Frontal cortex (tissue), 4 donors: ENCODE measurements at places on chromosomes 4 and X.

DNA sequence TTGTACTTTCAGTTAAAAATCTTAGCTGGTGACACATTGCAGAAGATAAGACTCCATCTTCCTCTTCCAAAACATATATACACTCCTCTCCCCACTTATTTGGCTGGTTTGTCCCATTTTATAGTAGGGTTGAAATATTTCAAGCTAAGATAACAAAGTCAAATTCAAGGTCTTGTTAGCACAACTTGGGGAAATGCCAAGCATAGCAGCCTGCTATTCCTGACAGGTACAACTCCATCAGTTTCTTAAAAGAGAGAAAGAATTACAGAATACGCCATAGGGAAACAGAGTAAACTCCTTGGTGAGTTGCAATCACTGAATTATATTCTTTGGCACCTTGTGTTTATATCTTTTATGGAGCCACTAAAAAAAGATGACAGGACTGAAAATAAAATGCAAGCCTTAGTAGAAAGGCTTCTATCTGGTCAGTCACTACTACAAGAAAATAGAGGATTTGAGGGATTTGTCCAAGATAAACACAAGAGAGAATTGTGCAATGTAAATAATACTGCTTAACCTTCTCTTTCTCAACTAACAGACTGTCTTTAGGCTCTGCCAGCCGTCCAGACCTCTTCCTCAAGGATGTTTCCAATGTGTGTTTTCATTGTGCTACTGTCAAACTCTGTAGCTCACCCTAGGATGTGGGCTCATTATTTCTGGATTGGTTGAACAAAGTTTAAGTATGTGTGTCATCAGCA is 170.3 kb downstream of the VEGFC start:
- DNase-seq: no peak

GRCh38 chr4:128974136-128974581 is 119.2 kb downstream of the SCLT1 start:
- no peak for DNase-seq

GRCh38 chr4:140326395-140326993 is 47.0 kb upstream of the SCOC start:
- no peak for DNase-seq

DNA sequence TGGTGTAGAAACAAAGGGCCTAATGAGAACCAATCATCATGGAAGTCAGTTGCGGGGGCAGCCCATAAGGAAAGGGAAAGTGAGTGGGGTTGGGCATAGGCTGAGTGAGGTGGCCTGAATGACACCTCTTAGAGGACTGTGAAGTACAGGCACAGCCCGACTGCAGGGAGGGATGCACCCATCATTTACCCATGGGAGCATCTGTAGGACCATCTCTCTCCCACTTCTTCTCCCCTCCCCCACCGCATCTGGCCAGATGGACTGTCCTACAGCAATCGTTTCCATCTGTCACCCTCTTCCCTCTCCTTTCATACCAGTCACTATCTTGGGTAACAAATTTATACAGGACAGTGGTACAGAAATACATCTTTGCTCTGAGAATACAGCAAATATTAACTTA is 4.2 kb downstream of the STBD1 start:
- DNase-seq: no peak

GRCh38 chrX:129984111-129984958 is 1.9 kb downstream of the BCORL1 start:
- peak; percentile 20 for DNase-seq

DNA sequence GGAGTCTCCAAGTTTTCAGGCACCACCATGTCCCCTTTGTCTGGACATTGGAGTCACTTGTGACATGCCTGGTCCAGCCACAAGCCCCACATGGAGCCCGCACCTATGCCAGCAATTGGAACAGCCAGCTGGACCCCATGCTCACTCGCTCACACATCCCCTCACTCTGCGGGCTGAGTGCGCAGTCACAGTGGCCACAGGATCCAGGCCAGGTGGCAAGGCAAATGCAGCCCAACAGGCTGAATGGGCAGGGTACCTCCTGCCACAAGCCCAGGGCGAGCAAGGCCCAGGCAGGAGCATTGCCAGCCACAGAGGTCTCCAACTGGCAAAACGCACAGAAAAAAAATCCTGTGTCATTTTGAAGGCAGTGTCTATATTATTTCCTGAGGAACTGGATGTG is 82.0 kb downstream of the ANXA10 start:
- DNase-seq: no peak

DNA sequence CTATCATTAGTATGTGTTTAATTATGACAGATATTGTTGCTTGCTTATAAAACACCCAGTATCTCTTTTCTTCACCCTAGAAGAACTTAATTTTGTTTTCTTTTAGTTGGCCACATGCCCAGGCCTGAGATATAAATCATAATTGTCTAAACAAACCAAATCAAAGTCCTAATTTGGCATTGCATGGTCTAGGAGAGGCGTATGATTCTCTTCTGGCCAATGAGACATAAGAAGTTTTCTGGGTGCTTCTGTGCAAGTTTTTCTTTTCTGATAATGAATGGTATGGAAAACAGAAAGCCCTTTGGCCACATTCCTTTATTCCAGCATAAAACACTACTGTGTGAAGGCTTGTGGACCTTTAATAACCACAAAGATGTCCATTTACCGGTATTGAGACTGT is 192.9 kb upstream of the CTSO start:
- DNase-seq: no peak

DNA sequence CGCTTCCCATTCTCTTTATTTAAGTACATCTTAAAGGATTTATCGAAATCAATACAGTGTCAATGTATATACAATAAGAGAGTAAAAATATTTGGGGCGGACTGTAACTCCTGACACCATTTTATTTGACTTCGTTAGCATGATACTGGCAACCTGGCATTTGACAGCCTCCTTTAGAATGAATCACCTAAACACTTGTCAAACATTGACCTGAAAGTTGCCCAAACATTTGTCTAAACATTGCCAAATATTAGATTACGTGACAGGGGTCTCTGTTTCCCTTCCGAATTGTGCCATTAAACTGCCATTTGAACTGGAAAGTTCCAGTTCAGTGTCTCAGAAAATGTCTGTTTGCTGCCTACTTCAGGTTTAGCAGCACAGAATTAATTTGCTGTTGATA is 20.8 kb upstream of the FAM9A start:
- DNase-seq: no peak

- DNase-seq: peak; percentile 6
Measured at GRCh38 chr4:85826060-85826678, 351.2 kb downstream of the ARHGAP24 start.

DNA sequence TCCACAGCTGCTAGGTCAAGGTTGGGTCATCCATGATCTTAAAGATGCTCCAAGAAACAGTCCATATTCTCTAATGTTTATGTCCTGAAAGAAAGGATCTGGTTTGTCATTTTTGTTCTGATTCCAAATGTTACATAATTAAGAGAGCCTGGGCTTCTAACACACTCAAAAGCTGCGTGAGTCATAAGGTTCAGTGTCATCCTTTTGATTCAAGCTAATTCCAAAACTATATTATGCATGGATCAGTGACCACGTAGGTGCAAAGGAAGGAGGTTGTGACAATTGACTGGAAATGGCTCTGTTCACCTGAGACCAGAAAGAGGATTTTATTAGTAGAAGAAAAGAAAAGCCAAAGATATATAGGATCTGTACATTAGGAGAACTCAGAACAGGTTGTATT is 268.7 kb upstream of the GK2 start:
- no peak for DNase-seq

DNA sequence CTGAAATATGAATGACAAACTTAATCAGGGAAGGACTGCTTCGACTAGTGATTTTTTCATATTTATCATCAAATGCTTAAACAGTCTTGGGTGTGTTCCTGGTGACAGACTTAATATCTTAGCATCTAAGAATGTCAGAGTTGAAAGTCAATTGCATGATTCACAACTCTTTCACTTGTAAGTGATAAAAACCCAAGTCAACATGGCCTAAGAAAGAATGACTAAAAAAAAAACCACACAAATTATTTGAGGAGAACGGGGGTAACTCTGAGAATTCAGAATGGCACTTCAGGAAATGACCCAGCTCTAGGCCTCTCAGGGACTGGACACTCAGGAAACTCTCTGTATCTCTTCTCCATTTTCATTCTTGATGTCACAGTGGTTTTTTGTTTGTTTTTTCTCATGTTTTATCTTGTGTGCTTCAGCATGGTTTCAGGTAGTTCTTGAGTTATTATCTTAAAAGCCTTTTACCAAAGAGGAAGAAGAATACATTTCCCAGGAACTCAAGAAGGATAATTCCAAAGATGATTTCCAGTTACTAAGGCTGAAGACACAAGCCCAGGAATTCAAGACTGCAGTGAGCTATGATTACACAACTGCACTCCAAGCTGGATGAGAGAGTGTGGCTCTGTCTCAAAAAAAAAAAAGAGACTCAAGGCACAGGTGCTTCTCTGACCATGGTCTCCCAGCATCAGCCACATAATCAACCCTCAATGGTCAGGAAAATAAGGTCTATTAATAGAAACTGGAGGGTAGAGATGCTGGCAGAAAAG is 1697.8 kb upstream of the IGFBP7 start:
- no peak for DNase-seq

GRCh38 chr4:70680934-70681333 is 7.4 kb upstream of the UTP3 start:
- DNase-seq: no peak

- no peak for DNase-seq
Measured at GRCh38 chr4:88819818-88820697, 122.4 kb upstream of the NAP1L5 start.

DNA sequence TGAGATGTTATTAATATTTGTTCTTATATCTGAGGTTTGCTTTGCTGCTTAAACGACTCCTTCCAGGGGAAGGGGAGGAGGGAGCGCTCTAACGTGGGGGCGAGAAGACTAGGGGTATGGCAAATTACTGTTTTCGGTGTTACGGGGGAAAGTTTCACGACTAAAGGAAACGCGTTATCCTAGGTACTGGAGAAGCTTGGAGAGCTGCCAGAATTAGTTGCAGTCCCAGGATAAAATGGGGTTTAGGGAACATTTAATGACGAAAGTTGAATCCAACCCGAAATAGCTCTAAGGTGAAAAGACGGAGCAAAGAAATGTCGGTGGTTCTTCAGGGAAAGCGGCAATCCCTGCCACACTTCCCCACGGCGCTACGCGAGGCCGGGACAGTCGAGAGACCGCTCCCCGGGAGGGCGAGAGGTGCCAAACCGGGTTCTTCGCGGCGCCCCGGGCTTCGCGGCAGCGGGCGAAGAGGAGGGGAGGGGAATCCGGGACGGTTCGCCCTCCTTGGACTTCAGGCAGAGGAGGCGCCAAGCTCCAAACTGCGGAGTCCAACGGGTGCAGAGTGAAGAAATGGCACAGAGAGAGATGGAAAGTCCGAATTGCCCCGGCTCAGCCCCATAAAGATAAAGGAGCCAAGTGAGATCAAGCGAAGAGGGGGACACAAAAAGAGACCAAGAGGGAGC is 724 bp downstream of the THOC2 start:
- no peak for DNase-seq

DNA sequence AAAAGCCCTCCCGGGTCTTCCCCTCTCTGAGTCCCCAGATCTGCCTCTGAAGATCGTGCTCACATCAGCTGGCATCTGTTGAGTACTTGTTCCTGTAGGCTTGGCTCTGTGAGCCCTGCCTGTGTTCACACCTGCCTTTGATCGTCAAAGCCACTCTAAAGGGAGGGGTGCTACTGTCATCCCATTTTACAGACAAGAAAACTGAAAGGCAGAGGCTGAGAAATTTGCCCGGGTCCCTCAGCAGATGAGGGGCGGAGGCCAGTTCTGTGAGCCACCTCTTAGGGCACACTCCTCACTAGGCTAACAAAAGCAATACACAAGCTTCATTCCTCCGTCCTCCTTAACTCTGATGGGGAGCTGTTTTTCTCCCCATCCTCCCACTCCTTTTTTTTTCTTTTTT is 655 bp downstream of the CYTL1 start:
- DNase-seq: no peak

DNA sequence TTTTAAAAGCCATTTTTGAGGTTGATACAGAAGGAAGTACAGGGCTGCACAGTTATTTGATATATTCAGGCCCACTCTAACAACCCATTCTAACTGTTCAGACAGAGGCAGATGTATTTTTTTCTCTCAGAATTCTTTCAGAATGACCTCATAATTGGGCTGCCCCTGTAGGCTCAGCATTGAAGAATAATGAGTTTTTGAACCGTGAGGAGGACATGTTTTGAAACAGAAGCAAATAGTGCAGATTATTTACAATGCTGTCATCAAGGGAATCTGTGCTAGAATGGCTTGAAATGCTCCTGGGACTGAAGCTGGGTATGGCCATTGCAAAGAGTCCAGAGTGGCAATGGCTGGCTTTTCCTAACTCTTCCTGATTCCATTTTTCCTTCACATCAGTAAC is 158.1 kb downstream of the SOX3 start:
- no peak for DNase-seq

DNA sequence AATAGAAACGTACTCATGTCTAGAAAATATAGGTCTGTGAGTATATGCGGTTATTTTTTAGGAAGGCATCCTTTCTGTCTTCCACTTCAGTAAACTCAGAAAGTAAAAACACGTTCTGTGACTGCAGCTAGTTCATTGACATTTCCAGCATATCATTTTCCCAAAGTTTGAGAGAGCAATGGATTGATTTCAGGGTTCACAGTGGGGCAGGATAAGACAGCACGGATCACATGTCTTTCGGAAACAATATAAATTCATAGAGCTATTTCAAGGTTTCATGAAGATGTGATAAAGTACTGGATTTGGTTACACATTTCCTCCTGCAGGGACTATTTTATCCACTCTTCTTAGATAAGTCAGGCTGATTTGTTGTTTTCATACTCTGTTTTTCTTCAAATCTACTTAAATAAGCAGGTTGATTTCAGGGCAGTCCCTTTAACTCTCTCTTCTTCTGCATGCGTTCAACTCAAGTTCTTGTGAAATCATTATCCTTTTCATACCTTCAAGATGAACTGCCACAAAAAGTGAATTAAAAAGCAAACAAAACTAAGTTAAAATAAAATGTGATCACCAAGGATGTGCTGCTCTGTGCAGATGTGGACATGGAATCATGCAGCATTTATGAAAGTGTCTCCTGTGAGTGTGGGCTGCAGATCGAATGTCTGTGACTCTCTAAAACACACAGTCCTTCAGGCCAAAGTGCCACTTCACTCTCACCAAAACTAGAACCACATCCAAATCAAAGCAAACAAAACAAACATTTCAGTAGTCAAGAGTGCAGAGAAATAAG is 187.7 kb downstream of the UNC5C start:
- no peak for DNase-seq
